ENCODE measurements at places on chromosomes 5 and 9. TPM values are rescaled to one million over a fixed set of nuclear protein-coding genes. Genes with fewer than 3 reads are reported as not detected.

DNA sequence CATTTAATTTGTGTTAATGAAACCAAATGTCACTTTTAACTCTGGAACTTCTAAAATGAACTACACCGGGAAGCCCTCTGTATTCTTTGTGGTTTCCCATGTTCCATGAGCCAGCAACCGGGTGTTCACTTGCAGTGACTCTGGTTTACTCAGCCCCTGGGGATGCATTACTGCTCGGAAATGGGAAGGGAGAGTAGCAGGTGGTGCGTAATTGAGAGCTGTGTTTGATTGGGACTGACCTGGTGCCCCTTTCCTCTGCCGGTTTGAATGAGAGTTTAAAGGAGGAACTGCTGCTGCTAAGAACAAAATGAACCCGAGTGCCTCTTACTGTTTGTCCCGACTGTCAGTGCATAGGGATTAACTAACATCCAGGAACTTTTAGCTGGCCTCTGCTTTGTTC lies 100.1 kb upstream of the DHFR start:
- no peak for DNase-seq

GRCh38 chr5:64340293-64340692 lies 165.5 kb upstream of the RGS7BP start:
- no peak for DNase-seq

DNA sequence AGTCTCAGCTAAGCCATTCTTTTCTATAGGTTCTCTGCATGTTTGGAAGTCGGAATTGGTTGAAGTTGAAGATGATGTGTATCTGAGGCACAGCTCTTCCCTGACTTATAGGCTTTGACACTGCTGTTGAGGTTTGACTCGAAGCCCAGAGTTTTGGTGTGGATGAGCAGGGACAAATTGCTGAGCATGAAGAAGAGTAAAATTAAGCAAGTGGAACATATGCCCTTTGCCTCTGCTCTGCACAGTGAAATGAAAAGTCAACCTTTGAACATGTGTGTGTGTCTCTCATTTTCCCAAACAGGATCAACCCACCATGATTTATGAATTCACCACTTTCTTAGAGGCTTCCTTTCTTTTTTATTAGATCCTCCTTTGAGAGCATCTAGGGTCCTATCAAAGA lies 8.5 kb downstream of the HMHB1 start:
- no peak for DNase-seq

FAM163B gene
- total RNA-seq: not detected

Data from neural crest cell (in vitro differentiated cells).